ENCODE measurements at places on chromosomes 5 and 9.

- DNase-seq = no peak
Measured at GRCh38 chr5:150059623-150060022, 26.7 kb downstream of the CSF1R start.

- no peak for DNase-seq
Measured at GRCh38 chr9:95620314-95620713, 103.5 kb upstream of the PTCH1 start.

GRCh38 chr5:33934176-33934575 is 2.0 kb upstream of the RXFP3 start:
- DNase-seq = no peak

DNA sequence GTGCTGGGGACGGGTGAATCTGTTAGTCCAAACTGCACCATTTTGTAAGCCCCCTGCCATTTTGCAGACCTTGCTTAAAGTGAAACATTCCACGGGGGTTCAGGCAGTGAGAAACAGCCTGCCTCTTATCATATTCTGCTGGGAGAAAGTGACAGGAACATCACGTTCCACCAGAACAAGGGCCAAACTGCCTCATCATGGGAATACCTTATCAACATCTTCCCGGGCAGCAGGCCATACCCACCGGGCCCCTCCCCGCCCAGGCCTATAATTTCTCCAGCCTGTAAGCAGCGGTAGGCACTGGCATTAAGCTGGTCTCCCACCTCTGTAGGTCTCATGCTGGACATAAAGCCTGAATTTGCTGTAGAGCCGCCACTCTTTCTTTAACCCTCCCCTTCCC is 1.5 kb upstream of the CFAP77 start:
- DNase-seq = no peak

- DNase-seq = peak; percentile 34
Measured at GRCh38 chr5:3599226-3600105, 3.8 kb downstream of the IRX1 start.

GRCh38 chr5:68449380-68449779 is 233.8 kb downstream of the PIK3R1 start:
- DNase-seq = no peak

- DNase-seq = no peak
Measured at GRCh38 chr5:96509721-96510350, 76.8 kb upstream of the PCSK1 start.

DNA sequence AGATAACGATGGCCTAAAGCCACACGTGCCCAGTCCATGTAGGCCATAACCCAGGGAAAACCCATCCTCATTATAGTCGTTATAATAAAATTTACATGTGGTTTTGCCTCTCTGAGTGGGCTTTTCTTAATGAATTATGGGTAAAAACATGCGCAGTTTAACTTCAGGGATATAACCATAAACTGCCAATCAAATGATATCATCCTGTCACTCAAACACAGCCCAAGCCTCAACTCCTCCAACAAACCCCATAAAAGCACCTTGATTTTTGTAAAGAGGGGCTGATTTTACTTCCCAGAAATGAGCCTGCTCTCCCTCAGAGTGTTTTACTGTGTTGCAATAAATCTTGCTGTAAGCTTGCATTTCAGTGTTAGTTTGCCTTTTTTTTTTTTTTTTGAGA is 15.8 kb upstream of the SETX start:
- DNase-seq = no peak

- DNase-seq = peak; percentile 70
Measured at GRCh38 chr5:132661231-132662003, 3.4 kb downstream of the IL13 start.

- no peak for DNase-seq
Measured at GRCh38 chr5:23675456-23675855, 168.0 kb downstream of the PRDM9 start.

DNA sequence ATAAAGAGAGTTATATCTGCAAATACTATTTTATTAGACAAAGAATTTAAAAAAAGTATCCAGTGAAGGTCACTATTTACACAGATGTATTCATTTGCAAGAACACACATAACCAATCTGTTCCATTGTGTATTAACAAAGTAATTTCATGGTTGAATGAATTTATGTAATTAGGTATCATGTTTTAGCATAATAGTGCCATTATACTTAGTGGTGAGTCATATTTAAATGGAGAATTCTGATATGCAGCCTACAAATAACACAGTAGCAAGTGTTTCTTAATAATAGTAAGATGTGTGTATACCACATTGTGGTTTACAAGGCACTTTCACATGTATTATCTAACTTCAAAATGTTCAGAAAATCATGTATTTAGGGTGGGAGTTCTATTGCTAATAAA is 1028.5 kb upstream of the ACO1 start:
- no peak for DNase-seq

DNA sequence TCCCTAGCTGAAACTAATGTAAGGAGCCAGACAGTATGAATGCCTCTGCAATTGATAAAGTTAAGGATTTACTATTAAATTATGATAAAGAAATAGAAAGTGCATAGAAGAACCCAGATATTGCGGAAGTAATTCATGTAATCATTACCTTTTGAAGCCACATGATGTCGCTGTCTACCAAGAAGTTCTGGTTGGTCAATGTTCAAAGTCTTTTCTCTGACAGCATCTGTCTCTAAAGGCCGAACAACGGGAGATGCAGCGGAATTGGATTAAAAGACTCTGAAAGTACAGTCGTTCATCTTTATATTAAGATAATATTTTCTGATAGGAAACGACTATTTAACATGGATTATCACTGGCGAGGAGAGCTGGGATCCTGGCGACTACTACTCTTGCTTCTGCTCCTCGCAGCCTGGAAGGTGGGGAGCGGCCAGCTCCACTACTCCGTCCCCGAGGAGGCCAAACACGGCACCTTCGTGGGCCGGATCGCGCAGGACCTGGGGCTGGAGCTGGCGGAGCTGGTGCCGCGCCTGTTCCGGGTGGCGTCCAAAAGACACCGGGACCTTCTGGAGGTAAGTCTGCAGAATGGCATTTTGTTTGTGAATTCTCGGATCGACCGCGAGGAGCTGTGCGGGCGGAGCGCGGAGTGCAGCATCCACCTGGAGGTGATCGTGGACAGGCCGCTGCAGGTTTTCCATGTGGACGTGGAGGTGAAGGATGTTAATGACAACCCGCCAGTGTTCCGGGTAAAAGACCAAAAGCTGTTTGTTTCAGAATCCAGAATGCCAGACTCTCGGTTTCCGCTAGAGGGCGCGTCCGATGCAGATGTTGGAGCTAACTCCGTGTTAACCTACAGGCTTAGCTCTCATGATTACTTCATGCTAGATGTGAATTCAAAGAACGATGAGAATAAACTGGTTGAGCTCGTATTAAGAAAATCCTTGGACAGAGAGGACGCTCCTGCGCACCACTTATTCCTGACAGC is at the start of gene PCDHA8:
TSS of gene PCDHA8 (plus strand) at position 210 of the 985 bp plus-strand sequence. CDS start at position 345, 135 bp downstream.
- no peak for DNase-seq

DNA sequence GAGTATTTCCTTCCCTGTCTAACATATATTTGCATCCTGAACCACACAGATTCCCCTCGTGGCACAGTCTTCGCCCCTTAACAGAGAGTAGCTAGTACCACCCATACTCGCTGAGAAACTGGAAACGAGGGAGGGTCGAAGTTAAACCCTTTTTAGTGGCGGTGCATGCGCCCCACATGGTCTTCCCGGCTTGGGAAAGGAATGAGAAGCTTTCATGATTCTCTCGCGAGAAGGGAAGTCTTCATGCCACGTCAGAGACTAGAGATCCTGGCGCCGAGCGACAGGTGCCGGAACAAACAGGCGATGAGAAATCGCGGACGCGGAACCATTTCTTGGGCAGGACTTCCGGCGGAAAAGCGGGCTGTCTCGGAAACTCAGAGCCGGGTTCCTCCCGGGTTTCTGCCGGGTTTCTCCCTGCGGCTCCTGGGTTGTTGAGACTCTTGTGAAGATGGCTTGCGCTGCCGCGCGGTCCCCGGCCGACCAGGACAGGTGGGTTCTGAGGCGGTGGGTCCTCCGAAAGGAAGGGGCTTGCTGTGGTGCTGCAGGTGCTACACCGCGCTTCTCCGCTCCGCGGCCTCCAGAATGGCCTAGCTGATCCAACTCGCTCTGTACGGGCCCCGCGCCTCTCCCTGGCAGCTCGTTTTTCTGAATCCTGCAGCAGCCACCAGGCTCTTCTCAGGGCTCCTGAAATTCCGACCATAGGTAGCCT is at the start of gene SRP19:
TSS of gene SRP19 (plus strand) at position 359 of the 709 bp plus-strand sequence. CDS start at position 449, 90 bp downstream.
- DNase-seq = peak; percentile 91

DNA sequence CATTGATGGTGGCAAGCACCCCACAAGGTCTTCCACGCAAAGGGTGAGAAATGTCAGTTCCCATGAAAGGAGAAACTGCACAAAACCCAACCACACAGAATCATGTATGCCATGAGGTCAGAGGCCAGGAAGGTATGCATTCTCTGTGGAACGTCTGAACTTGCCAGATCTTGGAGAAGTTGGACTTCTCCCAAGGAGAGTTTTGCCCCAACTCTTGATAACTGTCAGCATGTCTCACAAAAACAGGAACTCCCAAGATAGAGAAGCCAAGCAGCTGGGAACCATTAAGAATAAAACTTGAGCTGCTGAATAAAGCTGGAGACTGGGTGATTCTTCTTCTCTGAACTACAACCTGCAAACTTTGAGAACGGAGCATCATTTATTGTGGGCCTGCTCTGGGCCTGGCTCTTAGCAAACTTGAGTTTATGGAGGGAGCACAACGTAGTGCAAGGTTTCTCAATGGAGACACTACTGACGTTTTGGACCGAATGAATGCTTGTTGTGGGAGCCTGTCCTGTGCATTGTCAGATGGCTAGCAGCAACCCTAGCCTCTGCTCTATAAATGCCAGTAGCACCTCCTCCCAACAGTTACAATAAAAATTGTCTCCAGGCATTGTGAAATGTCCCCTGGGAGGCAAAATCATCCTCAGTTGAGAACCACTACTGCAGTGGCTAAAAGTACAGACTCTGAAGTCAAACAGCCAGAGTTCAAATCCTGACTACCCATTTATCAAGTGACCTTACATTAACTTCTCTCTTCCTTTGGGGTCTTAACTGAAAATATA is 193.5 kb downstream of the ACTL7B start:
- DNase-seq = no peak

DNA sequence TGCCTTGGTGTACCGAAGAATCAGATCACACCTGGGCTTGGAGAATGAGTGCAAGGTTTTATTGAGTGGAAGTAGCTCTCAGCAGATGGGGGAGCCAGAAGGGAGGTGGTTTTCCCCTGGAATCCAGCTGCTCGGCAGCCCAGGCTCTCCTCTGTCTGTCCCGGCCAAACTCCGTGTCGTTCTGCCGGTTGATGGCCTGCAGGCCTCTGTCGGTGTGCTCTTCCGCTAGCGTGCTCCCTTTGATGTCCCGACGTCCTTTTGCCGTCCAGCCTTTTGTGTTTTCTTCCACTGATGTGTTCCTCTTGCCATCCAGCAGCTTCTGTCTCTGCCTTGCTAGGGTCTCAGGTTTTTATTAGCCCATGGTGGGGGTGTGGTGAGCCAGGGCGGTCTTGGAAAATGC is 28.0 kb upstream of the MIER3 start:
- no peak for DNase-seq

DNA sequence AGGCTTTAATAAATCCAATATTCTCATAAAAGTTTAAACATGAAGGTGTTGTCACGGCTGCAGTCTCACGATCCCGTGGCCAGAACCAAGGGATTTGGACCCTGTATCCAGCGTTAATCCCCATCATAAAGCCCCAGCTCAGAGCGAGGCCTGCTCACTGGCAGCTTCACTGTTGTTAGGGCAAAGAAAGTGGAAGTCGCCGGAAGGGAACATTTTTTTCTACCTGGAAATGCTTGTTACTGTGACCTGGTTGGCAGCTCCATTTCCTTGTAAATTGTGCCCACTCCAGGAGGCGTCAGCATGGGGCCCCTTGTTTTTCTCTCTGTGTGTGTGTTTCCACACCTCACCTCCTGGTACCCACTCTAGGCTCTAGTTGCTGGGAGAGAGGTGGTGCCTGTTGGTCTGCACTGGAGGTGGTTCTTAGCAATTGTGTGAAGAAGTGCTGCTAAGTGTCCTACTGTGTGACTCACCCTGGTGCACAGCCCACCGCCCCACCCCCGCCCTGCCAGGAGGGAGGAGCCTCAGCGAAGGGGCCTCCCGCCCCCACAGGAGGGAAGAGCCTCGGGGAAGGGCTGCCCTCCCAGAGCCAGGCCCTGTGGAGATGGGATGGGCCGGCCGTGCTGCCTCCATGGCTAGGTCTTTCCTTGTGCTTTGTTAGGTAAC is 105.1 kb downstream of the EHMT1 start:
- no peak for DNase-seq

DNA sequence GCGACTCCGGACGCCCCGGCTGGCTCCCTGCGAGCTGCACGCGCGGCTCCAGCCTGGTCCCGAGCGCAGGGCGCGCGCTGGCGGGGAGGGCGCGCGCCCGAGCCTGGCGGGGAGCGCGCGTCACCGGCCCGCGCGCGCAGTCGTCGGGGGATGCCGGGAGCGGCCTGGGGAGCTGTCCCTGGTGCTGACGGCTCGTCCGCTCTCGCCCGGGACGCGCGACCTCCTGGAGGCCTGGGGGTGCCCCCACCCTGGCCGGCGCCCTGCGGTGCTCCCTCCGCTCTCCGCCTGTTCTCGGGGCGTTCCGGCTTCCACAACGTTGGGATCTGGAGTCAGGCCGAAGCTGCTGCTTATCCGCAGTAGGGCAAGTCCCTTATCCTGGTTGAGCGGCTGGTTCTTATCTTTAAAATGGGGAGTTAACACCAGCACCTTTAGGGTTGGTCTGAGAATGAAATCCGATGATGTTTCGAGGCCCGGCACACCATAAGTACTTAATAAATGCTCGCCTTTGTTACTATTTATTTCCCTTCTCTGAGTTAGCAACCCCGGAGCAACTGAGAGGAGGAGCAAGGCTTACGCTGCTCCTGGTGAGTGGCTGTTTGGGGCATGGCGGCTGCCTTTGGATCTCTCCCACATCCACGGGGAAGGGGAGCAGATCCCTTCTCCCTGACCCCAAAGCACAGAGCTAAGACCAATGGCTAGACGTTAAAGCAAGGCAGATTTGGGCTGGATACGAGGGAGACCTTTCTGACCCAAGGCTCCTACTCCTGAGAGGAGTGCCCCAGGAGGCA is at the start of gene FAM163B:
TSS of gene FAM163B (minus strand) at position 79 of the 788 bp plus-strand sequence. CDS start 29,166 bp downstream, outside the sequence.
- no peak for DNase-seq

- DNase-seq = no peak
Measured at GRCh38 chr5:163190784-163191183, 246.6 kb upstream of the CCNG1 start.

- no peak for DNase-seq
Measured at GRCh38 chr5:167771571-167771970, 519.9 kb upstream of the WWC1 start.

- DNase-seq = no peak
Measured at GRCh38 chr5:51651889-51652288, 268.6 kb downstream of the ISL1 start.

GRCh38 chr5:135376961-135377624 is 21.9 kb downstream of the MACROH2A1 start:
- peak; percentile 45 for DNase-seq

Measured in GM20000 (cell line).